ENCODE measurements at places on chromosomes 5 and 9.
A peak's percentile ranks its signal among the peaks of the same experiment; 100 is the strongest.

GRCh38 chr5:179668391-179668790 lies 12.4 kb downstream of the CBY3 start:
- DNase-seq = peak; percentile 19

- no peak for DNase-seq
These were observed 106.9 kb upstream of the VCAN start for GRCh38 chr5:83364312-83365299.

DNA sequence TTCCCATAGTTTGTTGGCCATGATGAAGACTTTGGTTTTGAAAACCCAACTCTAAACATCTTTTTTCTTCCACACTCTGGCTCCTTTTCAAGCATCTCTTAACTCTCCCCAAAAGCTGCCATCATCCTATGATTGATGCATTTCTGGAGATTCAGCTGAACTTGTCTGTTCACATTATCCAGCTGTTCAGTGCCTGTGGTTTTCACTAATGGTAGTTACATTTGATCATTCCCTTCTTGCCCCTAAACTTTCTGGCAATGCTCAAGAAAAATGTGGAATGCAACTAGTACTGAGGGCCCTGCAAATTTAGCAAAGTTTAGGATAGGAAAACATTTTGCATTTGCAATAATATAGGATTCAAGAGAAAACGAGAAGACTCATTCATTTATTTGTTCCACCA lies 267.5 kb downstream of the ENC1 start:
- no peak for DNase-seq

DNA sequence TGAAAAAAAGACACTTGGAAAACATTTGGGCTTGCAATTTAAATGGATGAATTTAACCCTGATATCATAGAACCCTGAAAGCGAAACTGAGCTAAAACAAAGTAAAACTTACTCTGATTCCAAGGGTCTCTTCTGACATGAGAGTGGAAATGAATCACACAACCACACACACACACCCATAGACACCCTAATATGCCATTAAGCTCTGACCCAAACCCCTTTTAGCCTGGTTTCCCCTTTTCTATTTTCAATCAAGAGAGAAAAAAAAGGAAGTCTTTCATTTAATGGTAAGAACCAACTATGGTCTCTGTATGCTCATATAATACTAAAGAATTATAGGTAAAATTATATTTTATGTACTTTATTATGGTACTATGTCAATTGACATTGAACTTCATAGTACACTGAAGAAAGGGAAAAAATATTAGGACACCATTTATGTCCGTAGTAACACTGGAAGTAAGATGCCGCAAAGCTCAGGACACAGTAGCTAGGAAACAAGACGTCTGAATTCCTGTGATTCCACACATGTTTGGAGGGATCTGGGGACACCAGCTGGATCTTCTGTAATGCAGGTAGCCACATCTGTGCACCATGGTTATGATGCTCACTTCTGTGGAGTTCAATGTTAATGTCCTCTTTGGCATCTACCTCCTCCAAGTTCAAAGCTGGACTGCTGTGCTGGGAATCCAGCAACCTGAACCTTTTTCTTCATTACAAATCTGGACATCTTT lies 95.8 kb downstream of the PCSK1 start:
- no peak for DNase-seq

GRCh38 chr5:82816926-82817325 lies 260.3 kb downstream of the TMEM167A start:
- no peak for DNase-seq

- no peak for DNase-seq
These were observed 25.0 kb downstream of the SH3PXD2B start for GRCh38 chr5:172429201-172429940.

DNA sequence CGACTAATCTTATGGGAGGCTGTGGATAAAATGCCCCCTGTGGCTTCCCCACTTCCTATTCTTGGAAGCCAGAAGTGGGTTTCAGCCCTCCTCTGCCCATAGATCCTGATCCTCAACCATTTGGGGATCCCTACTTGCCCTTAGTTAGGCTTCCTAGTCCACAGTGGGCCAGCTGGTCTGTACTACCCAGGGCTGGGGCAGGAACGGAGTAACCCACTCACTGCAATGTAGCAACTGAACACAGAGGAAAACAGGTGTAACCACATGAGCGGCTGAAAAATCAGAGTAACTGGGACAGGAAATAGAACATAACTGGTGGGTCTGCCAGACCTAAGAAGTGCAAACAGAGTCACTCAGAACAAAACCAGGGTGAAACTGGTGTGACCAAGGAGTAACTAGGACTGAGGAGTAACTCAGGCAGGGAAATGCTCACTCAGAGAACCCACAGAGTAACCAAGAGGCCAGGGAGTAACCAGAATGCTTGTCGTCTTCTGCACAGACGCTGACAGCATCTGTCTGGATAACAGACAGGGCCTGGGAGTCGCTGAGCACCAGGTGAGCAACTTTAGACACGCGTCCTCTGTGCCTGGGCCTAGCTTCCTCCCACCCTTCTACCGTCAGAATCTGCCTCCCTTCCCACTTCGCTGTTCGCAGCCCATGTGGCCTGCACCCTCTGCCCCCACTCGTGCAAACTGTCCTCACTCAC lies 1.0 kb downstream of the AQP3 start:
- DNase-seq = peak; percentile 24

DNA sequence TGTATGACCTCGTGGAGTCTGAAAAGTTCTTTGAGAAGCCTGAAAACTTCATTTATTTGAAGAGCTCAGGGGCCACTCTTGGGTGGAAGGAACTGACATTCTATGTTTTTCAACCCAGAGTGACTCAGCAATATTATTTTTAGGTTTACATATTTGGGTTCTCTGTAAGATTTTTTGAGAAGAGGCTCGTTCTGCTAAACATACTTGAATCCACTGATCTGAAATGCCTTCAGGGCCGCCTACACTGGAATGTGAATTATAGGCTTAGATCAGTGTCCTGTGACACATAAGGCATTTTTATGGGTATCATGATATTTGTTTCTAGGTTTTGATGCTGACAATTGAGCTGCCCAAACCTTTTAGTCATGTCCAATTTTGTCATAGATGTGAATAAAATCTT lies 86.2 kb downstream of the PSAT1 start:
- DNase-seq = no peak

DNA sequence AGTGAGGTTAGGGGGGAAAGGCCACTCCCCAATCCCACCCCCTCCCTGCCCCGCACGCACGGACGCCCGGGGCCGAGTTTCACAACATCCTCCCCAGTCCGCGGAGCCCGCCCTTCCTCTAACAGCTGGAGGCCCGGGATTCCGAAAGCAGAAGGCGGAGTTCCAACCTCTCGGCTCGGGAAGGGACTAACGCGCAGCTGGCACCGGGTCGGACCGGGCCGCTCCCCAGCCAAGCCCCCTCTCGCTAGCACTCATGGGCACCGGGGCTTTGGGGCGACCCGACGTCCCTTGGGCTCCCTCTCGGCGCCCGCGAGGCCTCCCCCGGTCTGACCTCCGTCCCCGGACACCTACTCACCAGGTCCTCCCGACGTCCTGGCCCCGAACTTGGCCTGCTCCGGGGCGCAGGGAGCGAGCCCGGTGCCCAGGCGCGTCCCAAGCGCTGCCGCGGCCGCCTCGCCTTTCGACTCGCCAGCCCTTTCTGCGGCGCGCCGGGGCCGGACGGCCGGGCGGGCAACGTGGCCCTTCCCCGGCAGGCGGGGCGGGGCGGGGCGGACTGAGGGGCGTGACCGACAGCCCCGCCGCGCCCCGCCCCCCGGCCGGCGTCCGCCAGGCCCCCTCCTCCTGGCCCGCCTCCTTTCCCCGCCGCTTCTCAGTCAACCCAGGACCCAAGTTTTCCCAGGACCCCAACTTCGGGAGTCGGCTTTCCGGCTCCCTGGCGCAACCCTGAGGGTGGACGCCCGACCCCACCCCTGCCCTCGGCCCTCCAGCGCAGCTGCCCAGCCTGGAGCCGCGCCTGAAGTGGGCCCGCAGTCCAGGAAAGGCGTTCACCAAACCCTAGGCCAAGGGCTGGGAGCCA lies at the start of gene MGAT1:
TSS of gene MGAT1 (minus strand) at position 482 of the 856 bp plus-strand sequence. CDS start 9,835 bp downstream, outside the sequence.
- DNase-seq = peak; percentile 55

GRCh38 chr5:58481066-58481676 lies 10.1 kb upstream of the GAPT start:
- no peak for DNase-seq

GRCh38 chr5:51381761-51382474 lies 1.3 kb upstream of the ISL1 start:
- no peak for DNase-seq

DNA sequence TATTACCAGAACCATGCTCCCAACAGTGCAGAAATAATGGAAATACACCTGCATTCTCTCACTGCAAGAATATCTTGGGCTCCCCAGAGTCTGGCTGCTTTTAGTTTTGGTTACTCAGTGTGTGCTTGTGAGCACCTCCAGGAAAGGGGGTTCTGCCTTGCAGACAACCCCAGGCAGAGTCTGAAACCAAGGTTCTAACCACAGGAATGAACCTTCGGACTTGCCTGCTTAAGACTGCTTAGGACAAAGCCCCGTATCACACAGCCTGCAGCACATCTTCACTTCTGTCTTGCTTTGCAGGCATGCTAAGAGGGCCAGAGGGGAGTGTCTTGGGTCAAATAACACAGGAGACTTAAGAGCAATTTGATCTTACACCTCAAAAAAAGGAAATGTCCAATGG lies 94.8 kb upstream of the SPATA31C2 start:
- no peak for DNase-seq

DNA sequence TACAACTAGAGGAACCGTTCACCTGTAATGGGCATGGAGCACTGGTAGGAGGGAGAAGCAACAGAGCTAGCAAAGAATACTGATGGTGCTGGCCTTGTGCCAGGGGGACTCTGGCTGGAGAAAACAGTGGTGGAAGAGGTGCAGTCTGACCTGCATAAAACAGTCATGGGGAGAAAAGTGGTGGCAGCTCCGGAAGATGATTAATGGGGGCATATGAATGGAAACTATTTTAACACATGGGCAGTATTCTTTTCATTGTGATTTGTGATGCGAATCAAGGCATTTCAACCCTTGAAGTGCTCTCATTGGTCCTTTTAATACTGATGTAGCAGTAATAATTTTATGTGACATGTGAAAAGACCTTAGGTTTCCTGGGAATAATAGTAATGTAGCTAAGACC lies 219.6 kb downstream of the ADAMTS6 start:
- no peak for DNase-seq

DNA sequence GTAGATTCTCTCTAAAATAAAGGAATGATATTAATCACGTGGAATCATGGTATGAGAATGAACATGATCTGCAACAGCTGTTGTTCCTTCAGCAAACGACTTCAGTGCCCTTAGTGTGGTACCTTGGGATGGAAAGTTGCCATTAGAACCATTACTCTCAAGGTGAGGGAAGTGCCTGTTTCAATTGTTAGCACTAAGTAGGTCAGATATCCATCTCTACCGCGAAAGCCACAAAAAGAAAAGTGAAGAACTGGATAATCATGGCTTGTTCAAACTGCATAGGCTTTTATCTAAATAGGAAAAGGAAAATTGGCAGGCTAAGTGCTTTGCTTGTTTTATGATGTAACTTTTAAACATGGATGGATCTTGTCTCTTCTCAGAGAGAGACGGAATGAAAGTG lies 380.7 kb downstream of the MRPS30 start:
- no peak for DNase-seq

DNA sequence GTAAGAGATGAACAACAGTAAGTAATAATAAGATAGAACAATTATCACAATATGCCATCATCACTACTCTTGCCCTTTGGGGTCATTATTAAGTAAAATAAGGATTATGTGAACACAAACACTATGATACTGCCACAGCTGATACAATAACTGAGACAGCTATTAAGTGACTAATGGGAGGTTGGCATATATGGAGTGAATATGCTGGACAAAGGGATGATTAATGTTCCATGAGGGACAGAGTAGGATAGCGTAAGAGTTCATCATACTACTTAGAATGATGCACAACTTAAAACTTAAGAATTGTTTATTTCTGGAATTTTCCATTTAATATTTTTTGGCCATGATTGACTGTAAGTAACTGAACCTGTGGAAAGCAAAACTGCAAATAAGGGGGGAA lies 16.6 kb downstream of the POU5F2 start:
- DNase-seq = no peak

DNA sequence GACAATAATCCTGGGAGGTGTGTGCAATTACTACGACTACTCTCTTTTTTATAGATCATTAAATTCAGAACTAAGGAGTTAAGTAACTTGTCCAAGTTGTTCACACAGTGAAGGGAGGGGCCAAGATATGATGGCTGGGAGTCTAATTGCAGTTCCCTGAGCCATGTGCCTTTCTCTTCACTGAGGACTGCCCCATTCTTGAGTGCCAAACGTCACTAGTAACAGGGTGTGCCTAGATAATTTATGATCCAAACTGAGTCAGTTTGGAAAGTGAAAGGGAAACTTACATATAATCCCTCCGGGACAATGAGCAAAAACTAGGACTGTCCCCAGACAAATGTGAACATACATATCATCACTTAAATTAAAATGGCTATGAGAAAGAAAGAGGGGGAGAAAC lies 20.2 kb downstream of the IL7R start:
- no peak for DNase-seq

DNA sequence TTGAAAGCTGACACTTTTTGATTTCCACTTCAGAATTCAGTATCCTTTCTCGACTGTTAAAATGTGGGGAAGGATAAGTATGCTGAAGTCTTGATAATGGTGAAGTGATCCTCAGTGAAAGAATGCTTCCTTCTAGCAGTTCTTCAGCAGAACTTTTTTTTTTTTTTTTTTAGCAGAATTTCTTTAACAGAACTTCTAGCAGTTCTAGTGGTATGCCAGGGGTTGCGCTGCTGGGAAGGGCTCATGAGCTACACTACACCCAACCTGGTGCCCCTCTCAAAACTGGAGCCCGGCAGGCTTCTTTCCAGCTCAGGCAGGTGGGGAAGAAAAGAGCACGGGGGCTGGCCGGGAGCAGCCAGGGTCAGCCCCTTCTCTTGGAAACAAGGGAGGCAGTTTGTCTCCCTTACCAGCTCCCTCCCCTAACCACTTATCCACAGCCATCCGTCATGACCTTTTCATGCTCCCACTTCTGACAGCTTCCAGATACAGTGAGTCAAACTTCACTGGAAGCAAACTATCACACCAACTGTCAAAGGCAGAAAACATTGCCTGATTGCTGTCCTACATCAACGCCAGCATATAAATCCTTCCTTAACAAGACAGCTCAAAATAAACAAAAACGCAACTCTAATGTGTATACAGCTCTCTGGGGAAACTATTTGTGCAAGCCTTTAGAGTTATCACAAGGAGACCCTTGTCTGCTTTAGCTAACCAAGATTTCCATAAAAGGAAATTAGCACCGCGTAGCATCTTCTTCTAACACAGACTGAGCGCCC lies 211.5 kb downstream of the GAPVD1 start:
- no peak for DNase-seq

DNA sequence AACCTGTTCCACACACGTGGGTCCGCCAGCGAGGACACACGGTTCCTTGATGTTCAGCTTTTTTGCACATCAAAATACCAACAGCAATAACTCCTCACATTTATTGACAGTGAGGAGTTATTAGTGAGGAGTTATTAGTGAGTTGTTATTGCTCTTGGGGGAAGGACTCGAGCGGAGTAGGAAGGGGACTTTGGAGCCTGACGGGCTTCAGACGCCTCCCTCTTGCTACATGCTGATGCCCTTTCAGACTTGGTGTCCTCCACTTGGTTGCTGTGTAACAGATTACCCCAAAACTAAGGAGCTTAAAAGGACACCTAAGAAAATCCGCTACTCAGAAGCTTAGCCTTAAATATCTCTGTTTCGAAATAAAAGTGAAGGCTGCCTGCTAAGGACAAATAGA lies 181.9 kb upstream of the MSX2 start:
- DNase-seq = no peak

GRCh38 chr5:119476341-119476740 lies 24.0 kb downstream of the HSD17B4 start:
- no peak for DNase-seq

Measured in activated T-helper 1 cell treated with anti-CD3 and anti-CD28 coated beads, Interleukin-2, amount 50 U/mL, for 16 hours (primary cell).